Lower leg skin (tissue), 4 donors: ENCODE measurements at places on chromosomes 1 and 21.

GRCh38 chr1:170296642-170297041, 150.9 kb downstream of the NTMT2 start:
- no peak for DNase-seq

GRCh38 chr21:31253684-31254083, 90.4 kb downstream of the TIAM1 start:
- DNase-seq: no peak

DNA sequence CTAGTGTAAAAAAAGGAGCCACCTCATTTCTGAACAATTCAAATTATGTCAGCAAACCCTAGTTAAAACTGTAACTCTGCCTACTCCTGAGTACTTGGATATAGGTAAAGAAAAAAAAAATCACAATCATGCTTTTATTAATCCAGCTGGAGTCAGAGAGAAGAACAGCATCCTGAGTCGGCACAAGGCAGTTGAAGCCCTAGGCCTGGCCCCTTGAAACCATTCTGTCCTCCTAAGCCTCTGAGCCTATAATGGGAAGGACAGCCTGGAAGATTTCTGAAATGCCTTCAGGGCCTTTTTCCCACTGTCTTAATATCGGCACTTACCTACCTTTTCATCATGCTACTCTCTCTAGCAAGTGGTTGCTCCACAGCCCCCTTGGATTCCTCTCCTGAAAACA, 32.5 kb downstream of the CDC42BPA start:
- DNase-seq: no peak

- no peak for DNase-seq
Measured at GRCh38 chr1:229184066-229184465, 86.8 kb upstream of the RAB4A start.

GRCh38 chr1:59901770-59902388, 24.7 kb downstream of the CYP2J2 start:
- DNase-seq: no peak

GRCh38 chr1:145906954-145907753, 2.7 kb downstream of the ITGA10 start:
- DNase-seq: no peak

DNA sequence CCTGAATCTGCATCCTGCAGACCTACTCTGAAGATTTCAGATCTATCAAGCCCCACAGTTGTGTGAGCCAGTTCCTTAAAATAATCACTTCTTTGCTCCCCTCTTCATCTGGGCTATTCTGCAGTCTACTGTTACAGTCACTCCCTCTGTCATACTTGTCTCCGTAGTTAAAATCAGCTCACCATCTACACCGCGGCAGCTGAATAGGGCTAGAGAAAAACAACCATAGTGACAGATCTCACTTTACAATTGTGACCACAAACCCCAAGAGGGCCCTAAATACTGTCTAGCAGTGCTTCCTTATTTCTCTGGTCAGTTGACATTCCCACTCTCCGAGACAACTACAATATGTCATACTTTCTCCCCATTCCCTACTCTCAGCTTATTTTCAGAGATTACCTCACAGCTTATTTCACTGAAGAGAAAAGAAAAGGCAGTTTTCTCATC, 12.9 kb downstream of the DESI2 start:
- DNase-seq: no peak

DNA sequence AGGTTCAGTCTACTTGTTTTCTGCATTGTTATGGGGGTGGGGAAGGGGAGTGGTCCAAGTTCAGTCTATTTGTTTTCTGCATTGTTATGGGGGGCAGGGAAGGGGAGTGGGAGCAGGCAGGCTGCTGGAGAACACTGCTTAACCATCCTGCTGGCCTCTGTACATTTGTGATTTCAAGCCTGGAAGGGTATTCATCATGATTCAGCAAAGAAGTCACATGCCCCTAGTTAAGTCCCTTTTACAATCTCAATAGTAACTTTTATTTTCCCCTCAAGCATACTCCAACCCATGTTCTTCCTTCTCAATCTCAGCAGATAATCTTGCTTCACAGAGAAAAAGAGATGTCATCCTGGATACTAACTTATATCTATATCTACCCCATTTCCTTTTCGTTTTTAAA, 7.9 kb downstream of the LYST start:
- DNase-seq: no peak

GRCh38 chr1:185159966-185160365, 3.0 kb downstream of the SWT1 start:
- no peak for DNase-seq

GRCh38 chr1:70897273-70897672, 150.3 kb downstream of the PTGER3 start:
- no peak for DNase-seq

DNA sequence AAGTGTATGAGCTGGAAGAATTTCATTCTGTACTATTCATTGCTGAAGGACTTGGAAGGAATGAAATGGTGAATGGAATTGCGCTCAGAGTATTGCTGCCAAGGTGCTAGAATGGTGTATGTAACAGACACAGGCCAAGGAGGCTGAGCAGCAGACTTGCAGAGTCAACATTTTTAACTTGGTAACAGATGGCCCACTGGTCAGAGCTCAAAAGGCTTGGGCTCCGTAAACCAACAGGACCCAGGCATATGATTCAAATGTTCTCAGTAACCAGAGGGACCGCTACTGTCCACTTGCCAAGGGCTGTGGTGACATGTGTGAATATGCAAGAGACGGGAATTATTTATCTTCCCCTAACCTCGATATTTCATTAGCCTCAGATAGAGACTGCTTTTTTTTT, 28.8 kb upstream of the PTGFRN start:
- no peak for DNase-seq

GRCh38 chr1:212267460-212267859, 17.8 kb upstream of the PPP2R5A start:
- DNase-seq: no peak

- no peak for DNase-seq
Measured at GRCh38 chr1:48236716-48237470, 14.4 kb downstream of the SLC5A9 start.

GRCh38 chr1:231971397-231972110, 345.0 kb downstream of the DISC1 start:
- no peak for DNase-seq

DNA sequence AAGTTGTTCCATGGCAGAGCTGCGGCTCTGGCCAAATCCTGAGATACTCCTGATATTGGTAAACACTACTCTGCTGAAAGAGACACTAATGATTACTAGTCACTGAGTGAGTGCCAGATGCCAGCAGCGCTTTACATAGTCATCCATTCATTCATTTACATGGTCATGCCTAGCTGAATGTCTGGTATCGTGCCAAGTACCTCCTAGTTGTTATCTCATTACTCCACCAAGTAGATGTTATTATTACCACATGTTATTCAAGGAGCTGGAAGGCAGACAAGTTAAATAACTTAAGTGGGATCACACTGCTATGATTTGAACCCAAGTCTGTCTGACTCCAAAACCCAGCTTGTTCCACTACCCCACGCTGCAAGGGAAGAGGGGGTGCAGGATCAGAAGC, 4.7 kb downstream of the OLFML2B start:
- no peak for DNase-seq

GRCh38 chr1:20480243-20480944, 5.6 kb downstream of the CAMK2N1 start:
- no peak for DNase-seq
